NCI-H1930 (cell line): ENCODE measurements at places on chromosomes 3 and 15.

DNA sequence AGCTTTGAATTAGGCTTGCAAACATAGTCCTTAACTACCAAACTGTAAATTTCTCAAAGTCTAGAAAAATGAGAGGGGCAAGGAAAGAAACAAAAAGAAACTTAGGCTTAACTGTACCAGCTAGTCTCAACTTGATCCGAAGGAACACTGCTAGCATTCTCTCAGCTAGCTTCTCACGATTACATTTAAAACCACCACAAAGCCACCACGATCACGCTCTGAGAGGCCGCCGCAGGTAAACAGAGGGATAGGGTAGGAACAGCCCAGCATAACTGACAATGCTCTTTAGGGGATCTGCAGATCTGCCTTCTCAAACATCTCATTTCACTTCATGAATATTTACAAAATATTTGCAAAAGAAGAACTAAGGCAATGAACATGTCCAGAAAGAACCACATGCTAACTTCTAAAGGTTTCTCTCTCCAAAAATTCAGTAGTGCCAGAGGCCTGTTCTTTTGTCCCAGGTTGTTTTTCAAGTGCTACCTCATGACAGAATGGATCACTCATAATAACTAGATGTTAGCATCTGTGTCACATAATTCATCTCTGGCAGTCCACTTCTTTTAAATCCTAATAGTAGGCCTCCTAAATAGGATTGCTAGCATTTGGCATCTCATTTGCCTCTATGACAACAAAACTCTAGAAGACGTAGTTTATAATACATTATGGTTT, 18.9 kb downstream of the VGLL4 start:
- no peak for DNase-seq

- DNase-seq: no peak
Observed at GRCh38 chr15:60514261-60514881, 35.4 kb upstream of the ICE2 start.

DNA sequence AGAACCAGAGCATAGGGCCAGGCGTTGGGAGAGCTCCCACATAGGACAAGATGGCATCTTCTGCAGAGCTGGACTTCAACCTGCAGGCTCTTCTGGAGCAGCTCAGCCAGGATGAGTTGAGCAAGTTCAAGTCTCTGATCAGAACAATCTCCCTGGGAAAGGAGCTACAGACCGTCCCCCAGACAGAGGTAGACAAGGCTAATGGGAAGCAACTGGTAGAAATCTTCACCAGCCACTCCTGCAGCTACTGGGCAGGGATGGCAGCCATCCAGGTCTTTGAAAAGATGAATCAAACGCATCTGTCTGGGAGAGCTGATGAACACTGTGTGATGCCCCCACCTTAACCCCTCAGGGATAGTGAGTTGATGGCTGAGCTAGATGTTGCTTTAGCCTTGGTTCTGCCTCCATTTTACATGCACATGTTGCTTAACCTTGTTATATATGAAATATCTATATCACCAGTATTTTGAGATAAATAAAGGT, at the start of gene PYDC2:
Gene PYDC2, plus strand, starts transcription at position 51 of the 483 bp plus-strand sequence. Its CDS starts 0 bp downstream, at position 51.
- DNase-seq: no peak

DNA sequence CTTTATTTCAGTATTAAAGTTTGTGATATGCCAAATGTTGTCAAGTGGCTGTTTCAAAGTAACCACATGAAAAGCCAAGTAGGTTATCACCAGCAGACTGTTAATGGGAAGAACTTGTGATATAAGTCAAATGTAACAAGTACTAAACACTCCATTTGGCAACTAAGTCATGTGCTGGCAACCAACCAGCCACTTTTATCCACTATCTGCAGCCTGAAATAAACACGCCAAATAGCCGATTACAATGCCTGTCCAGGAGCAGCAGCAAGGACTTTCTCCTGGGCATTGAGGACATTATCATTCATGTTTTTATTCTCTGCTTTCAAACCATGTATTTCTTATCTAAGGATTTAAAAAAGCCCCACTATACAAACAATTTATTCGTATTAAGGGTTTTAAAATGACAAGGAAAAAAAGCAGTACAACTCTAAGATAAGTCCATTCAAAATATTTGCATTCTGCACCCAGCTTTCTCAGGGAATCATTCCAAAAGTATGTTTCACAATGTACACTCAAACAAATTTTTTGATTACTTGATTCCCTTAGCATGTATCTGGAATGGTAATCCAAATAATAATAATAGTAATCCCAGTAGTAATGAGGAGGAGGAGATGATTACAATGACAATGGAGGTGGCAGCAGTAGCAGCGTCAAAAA, 448.6 kb downstream of the ERC2 start:
- no peak for DNase-seq

- no peak for DNase-seq
Observed at GRCh38 chr3:153242896-153243295, 80.9 kb downstream of the RAP2B start.

DNA sequence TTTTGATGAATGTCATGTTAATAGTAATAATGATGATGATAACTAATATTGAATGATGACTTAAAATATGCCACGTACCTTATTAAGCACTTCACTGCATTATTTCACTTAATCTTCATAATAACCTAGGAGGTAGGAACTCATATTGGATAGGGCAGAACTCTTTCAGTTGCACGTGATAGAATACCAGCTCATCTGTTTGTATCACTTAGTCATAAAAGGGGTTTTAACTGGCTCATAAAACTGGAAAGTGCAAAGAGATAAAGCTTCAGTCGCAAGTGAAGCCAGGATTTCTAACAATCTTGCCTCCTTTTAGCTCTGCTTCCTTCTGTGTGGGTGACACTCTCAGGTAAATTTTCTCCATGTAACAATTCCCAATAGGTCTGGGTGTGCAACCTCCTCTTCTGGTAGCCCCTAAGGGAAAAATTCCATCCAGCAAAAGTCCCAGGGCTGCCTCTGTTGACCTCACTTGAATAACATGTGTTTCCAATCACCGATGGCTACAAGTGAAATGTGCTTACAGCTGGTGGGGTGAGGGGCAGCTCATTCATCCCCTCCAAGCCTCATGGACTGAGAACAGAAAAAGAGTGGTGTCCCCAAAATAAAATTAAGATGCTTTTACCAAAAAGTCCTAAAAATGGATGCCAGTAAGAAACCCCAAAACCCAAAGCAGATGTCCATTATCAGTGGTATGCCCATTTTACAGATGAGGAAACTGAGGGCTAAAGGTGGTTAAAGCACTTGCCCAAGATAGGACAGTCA, 9.3 kb downstream of the GXYLT2 start:
- DNase-seq: no peak

- DNase-seq: no peak
Observed at GRCh38 chr3:179630753-179631451, 21.9 kb upstream of the USP13 start.

- no peak for DNase-seq
Observed at GRCh38 chr3:168273917-168274316, 178.2 kb upstream of the GOLIM4 start.

DNA sequence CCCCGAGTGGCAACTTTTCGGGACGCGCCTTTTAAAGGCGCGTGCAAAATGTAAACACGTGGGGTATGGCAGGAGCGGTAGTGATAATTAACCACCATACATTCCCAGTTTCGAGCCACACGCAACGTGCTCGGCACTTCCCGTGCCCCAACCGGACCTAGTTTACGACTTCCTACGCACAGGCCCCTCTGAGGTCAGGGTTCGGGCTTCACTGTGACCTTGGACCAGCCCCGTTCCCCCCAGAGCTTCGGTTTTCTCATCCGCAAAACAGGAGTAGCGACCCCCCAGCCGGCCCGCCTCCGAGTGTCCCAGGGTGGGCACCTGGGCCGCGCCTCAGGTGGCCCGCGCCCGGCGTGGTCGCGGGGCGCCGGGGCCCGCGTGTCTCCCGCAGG, 451 bp downstream of the CHCHD4 start:
- no peak for DNase-seq

- no peak for DNase-seq
Observed at GRCh38 chr3:17655743-17656142, 86.7 kb downstream of the TBC1D5 start.

DNA sequence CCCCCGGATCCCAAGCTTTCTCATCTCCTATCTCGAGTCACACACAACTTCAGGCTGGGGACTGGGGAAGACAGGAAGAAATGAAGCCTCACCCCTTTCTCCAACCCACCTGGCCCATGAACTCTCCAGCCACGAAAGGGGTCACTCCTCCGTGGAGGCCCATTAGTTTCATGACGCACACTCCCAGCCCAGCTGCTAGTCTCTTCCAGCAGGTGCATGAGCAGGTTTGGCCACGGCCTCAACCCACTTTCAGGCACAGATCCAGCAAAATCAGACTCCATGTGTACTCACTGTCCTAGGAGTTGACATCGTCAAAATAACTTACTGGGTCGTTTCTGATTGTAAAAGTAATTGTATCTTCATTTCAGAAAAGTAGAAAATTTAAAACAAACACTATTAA, 76.6 kb downstream of the C3orf70 start:
- DNase-seq: no peak

DNA sequence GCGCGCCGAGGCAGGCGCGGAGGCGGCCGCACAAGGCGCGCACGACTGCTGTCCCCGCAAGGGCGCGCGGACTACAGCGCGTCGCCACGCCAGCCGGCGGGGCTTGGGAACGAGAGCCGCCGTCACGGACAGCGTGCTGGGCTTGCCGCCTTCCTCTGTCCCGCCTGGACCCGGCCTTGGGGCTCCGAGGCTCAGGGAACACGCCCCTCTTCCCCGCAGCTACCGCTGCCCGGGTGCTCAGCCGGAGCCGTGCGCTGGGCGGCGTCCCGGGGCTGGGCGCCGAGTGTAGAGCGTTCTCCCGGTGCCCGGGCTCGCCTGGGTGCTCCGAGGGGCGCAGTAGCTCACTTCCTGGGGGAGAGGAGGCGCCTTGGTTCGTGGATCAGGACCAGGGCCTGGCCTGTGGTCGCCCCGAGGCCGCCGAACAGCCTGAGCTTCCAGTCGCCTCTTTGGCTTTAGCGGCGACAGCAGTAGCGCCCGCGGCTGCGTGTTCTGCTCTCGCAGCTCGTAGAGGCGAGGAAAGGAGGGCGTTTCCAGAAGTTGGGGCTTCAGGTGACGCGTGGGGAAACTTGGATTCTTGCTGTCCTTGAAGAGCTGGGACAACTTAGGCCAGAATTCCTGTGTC, 226.7 kb upstream of the C2CD4B start:
- DNase-seq: peak; percentile 1

- no peak for DNase-seq
Observed at GRCh38 chr3:64814351-64814750, 126.6 kb upstream of the ADAMTS9 start.

DNA sequence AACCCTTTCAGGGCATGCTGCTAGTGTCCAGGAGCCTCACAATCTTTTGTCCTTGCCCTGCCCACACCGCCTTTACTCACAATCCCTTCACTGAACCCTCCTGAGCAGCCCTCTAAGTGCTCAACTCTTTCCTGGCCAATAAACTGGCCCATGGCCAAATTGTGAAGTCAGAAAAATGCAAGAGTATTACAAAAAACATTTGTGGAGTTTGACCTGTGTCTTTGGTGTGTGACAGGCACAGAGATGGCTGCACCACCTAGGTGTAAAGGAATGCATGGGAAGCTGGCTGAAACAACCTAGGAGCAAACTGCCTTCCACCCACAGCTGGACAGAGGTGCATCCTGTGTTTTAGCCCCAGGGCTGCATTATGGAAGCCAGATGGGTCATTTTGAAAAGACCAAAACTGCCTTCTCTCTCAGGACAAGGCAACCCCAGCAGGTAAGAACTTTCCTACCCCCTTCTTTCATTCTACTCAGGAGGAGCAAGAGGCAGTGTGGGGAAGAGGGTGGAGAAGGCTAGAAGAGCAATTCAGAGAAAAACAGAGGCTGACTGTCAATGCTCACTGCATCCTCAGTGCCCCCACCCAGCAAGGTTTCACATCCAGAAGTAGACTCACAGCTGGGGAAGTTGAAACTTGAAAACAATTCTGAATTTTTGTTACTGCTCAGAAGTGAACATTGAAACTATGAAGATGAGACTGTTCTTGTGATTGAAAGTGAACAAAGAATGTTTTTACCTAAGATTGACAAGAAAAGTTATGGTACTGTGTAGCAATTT, 78.6 kb downstream of the TRIM42 start:
- DNase-seq: no peak

GRCh38 chr3:60142009-60142408, 1092.2 kb upstream of the CFAP20DC start:
- no peak for DNase-seq

- DNase-seq: no peak
Observed at GRCh38 chr15:78508272-78508671, 895 bp downstream of the HYKK start.

DNA sequence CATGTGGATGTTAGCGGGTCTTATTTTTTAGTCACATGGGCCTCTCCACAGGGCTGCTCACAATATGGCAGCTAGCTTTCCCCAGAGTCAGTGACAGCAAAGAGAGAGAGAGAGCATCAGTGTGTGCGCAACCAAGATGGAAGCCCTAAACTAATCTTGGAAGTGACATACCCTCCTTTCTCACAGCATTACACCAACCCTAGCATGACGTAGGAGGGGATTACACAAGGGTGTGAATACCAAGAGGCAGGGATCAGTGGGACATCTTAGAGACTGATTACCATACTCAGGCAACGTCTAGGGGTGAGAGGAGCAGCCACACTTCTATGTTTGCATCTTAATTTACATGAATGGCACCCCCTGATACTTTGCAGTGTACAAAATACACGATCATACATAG, 3.5 kb upstream of the UBE2E2 start:
- DNase-seq: no peak

GRCh38 chr3:35908366-35909232, 269.3 kb downstream of the ARPP21 start:
- DNase-seq: peak; percentile 45

DNA sequence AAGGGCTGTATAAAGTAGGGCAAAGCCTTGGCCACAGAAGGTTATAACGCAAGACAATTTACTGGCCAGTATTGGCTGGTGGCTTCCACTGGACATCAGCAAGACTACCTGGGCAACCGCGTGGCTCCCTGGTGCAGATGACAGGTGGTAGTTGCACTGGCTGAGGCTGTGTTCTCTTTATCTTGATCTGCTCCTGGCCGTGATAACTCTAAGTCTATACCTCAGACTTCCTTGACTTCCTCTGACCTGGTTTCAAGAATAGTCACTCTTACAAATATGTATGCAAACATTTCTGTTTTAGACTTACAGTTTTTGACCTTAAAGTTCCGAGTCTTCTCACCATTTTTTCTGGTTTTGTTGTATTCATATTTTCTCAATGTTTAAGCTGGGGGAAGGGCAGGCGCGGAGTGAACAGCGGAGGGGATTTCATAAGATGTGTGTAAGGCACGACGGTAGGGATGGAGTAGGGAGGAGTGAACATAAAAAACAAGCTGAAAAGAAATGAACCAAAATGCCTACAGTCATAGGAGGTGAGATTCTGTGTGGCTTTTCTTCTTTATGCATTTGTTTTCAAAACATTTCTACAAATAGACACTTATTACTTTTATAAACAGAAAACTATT, 15.2 kb upstream of the TMEM212 start:
- no peak for DNase-seq
